Left hindlimb (tissue), 1 donor: ENCODE measurements at places on chromosomes 13 and 19.

DNA sequence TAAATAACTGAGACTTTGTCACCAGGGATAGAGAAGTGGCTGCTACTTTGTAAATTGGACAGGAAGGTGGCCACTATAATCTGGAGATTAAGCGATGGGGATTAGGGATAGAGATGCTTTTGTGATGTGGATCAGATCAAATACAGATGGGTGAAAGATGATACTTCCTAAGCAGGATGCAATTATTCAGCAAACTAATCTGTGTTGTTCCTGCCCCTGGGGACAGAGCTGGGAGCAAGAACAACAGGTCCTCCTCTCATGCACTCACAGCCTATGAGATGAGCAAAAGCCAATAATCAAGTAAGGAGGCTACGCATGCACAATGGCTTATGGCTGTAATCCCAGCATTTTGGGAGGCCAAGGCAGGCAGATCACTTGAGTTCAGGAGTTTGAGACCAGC, 4.6 kb downstream of the RGL3 start:
- DNase-seq: no peak

GRCh38 chr19:52936151-52936953, 13.1 kb upstream of the ZNF888 start:
- DNase-seq: no peak

DNA sequence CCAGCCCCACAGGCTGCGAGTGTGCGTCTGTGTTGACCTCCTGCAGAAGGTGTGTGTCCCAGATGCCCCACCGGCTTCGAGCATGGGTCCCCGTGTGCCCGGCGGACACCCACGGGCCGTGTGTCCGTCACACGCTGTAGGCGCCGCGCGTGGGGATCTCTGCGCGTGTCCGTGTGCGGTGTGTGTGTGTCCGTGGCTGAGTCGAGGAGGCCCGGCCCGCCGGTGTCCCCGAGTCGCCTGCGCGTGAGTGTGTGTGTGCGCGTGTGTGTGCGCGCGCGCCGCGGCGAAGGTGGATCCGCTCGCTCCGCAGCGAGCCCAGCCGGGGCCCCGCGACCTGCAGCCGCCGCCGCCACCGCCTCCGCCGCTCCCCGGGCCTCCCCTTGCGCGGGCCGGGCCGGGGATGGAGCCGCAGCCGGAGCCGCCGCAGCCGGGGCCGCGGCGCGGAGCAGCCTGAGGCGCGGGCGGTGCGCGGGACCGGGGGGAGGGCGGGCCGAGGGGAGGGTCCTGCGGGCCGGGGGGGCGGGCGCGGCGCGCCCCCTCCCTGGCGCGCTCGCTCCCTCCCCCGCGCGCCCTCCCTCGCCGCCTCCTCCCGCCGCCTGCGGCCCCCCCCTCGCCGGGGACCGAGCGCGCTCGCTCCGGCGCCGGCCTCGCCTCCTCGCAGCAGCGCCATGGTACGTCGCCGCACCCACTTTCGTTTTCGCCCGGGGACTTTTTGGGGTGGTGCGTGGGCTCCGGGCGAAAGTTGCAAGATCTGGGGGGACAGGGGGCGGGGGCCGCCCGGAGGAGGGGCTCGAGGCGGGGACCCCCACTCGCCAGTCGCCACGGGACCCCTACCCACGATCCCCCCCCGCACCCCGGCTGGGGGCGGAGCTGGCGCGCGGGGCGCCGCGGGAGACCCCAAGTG, 7.1 kb upstream of the NFIC start:
- DNase-seq: peak; percentile 76

GRCh38 chr19:533364-534058, 2.0 kb downstream of the CDC34 start:
- DNase-seq: no peak

GRCh38 chr19:23384858-23385257, 10.4 kb downstream of the ZNF91 start:
- DNase-seq: no peak

- DNase-seq: peak; percentile 27
Observed at GRCh38 chr19:7393939-7394730, 45.4 kb downstream of the ARHGEF18 start.

DNA sequence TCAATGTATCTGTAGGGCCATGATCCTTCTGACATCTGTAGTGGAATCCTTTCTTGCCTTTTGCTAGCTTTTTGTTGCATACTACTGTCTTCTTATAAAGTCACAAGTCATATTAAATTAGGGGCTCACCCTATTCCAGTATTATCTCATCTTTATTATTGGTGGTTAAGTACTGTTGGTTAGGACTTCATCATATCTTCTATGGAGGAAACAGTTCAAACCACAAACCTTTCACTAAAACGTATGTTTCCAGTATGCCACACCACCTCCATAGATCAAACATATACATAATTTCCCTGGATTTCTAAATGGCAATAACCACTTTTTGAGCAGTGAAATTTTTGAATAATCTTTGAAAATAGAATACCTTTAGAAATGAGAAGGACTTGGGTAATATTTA, 62.8 kb upstream of the PCDH9 start:
- DNase-seq: no peak

DNA sequence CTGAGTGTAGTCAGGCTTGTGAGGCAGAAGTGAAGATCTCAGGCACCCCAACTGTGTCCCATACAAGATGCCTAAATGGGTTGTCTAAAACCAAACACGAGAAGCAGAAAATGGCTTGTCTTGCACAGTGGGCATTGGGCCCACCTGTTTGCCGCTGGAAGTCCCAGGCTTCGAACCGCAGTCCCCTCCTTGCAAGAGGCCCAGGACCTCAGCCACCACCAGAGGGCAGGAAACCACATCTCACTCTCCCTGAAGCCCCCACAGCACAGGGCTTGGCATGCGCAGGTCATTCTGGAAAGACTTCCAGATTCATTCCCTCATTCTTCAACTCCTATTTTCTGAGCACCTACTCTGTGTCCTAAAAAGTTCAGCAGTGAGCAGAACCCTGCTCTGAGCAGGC, 973.7 kb downstream of the UQCRFS1 start:
- no peak for DNase-seq

DNA sequence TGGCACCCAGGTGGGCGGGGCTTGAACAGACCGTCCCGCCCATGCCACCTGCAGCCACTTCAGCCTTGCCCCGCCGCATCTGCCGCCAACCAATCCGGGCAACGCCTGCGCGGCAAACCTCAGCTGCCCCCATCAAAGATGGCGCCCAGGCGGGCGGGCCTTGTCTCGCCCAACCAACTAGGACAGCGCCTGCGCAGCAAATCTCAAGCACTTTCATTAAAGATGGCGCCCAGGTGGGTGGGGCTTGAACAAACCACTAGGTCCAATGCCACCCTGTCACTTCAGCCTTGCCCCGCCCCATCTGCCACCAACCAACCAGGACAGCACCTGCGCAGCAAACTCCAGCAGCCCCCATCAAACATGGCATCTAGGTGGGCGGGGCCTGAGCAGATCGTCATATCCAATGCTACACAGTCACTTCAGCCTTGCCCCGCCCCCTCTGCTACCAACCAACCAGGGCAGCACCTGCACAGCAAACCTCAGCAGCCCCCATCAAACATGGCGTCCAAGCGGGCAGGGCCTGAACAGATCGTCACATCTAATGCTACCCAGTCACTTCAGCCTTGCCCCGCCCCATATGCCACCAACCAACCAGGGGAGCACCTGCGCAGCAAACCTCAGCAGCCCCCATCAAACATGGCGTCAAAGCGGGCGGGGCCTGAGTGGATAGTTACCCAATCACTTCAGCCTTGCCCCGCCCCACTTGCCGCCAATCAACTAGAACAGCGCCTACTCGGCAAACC, 1.4 kb downstream of the PEG3 start:
- DNase-seq: peak; percentile 98

- DNase-seq: no peak
Observed at GRCh38 chr13:31755803-31756212, 16.5 kb downstream of the RXFP2 start.

DNA sequence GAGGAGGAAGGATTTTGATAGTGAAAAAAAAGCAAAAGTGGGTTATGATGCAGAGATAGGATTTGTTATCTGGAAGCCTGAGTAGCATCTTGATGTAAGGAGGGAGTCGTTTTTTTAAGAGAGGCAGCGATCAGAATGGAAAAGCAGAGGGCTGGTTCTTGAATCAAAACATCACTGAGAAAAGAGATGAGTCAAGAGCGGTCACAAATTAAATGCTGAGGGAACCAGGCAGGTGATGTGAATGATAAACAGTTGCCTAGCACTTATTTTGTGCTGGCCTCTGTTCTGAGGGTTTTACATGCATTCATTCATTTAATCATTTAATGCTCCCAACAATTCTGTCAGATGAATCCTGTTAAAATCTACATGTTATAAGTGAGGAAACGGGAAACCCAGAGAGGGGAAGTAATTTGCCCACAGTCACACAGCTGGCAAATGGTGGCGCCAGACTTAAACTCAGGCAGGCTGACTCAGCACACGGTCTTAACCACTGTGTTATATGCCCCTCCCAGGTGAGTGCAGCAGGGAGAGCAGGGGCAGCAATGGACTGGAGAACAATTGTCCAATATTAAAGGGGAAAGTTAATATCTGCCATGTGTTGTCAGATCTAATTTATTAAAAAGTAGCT, 21.4 kb downstream of the SIGLECL1 start:
- no peak for DNase-seq

DNA sequence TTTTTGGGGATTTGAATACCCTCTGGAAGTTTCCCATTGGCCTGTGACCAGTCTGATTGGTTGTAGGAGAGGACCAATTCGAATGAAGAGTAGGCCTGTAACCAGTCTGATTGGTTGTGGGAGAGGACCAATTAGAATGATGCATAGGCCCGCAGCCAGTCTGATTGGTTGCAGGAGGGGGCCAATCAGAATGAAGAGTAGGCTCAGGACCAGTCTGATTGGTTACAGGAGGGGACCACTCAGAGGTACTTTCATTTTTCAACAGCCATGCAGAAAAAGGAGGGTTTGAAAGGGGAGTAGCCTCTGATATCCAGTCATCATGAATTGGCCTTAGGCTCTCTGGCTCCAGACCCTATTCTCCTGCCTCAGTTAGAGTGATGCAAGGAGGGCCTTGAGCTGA, 30.4 kb upstream of the SLC1A5 start:
- DNase-seq: no peak

GRCh38 chr13:51704399-51705313, 99.3 kb downstream of the DHRS12 start:
- DNase-seq: no peak

- DNase-seq: no peak
Observed at GRCh38 chr19:17121736-17122293, 46.2 kb downstream of the MYO9B start.

GRCh38 chr19:19278315-19278714, 5.2 kb upstream of the TM6SF2 start:
- DNase-seq: no peak
